Cerebellar cortex (tissue), 1 donor: ENCODE measurements at places on chromosomes 5 and 9.

GRCh38 chr9:132645711-132646110 lies 24.1 kb downstream of the DDX31 start:
- no peak for DNase-seq

DNA sequence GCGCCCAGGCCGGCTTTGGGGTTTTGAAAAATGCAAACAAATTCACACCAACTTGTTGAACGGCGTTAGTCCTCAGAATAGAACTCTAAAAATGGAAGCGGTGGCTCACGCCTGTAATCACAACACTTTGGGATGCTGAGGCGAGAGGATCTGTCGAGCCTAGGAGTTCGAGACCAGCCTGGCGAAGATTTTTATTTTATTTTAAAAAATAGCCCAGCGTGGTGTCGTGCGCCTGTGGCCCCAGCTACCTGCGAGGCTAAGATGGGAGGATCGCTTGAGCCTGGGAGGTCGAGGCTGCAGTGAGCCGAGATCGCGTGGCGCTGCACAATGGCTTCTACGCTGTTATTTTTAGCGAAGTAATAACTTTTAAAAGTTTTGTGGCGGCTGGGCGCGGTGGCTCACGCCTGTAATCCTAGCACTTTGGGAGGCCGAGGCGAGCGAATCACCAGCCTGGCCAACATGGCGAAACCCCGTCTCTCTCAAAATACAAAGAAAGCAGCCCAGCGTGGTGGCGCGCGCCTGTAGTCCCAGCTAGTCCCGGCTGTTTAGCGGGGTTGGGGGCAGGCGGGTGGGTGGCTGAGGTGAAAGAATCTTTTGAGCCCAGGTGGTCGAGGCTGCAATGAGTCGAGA lies 694 bp upstream of the PLIN2 start:
- no peak for DNase-seq

DNA sequence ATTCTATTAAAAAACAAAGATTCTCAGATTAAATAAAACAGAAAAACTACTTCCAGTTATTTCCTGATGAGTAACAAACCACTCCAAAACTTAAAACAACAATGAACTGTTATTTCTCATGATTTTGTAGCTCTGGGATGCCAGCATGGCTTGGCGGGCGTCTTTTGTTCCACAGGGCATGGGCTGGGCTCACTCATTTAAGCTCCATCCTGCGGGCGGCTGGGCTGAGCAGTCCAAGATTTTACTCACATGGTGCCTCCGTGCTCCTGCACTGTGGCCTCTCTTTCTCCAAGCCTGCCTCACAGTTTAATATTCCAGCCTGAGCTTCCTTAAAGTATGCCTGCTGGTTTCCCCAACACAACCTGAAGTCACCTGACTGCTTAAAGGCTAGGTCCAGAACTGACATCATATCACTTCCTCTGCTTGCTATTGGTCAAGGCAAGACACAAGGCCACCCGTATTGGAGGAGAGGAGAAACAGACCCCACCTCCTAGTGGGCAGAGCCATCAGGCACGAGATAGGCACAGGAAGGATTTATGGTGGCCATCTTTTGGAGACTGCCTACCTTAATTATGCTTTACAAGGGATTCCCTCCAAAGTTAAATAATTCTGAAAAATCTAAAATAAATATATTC lies 41.6 kb upstream of the ZBTB43 start:
- no peak for DNase-seq

- DNase-seq = no peak
Observed at GRCh38 chr5:153672347-153673090, 182.0 kb downstream of the GRIA1 start.

GRCh38 chr5:57692582-57693487 lies 210.2 kb upstream of the ACTBL2 start:
- no peak for DNase-seq

DNA sequence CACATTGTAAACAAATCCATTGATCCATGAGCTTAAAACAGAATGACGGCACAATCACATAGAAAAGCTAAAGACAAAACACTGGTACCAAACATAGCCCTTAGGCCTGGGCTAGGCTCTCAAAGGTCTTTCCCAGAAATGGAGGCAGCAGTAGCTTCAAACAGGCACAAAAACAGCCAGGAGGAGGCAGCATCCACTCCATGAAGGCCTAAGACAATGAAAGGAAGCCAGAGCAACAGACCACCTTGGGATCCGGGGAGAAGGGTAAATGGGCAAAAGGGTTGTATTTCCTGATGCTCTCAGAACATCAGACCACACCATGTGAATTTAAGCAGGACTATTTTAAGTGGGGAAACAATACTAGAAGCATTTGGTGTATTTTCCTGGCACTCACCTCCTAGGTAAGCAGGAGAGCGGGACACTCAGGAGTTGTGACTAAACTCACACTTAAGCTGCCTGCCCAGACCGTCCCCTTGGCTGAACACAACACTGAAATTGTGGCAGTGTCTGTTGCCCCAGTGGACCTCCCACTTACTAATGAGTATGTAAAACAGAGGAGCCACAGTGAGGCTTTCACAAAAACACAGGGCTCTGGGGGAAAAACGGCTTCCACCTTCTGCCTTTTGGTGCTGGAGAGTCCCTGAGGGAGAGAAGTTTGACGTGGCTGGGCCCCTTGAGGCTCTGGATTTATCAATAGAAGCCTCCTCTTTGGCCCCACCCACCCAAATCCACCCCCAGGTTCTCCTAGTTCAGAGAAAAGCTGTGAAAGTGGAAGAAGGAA lies 11.9 kb downstream of the GNPDA1 start:
- DNase-seq = peak; percentile 57

DNA sequence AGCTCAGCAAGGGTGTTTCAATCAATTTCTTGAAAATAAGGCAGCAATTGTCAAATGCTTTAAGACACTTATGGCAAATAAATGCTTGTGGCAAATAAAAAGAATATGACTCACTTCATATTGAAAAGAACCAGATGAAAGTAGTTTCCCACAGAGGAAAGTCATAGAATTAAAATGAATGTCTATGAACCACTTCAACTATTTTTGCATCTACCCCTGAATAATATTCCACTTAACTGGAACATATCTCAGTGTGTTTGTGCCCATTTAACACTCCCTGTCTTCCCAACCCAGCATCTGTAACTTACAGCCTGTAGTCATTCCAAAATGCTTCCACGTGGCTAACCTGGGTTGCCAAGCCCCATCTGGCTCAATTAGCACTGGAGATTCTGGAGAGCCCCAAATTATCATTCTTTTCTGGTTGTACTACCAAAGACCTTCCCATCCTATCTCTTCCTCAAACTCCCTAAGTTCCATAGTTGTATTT lies 84.7 kb downstream of the FEM1C start:
- DNase-seq = no peak

- peak; percentile 59 for DNase-seq
Observed at GRCh38 chr9:82038897-82039296, 50.3 kb downstream of the SPATA31D1 start.

DNA sequence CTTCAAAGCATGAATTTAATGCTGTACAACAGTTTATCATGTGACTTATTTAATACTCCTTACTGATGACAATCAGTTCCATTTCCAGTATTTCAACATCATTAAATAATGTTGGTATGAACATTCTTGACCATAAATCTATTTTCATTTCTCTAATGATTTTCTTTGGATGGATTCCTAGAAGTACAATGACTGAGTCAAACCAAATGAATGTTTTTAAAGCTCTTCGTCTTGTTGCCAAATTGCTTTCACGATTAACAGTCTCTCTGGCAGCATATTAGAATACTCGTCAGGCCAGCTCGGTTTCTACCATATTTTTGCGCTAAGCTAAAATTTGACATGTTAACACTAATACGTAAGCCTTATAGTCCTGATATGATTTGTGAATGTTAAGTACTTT lies 197.0 kb downstream of the TRPM3 start:
- peak; percentile 52 for DNase-seq

- no peak for DNase-seq
Observed at GRCh38 chr9:126327714-126328185, 1.1 kb downstream of the MVB12B start.

DNA sequence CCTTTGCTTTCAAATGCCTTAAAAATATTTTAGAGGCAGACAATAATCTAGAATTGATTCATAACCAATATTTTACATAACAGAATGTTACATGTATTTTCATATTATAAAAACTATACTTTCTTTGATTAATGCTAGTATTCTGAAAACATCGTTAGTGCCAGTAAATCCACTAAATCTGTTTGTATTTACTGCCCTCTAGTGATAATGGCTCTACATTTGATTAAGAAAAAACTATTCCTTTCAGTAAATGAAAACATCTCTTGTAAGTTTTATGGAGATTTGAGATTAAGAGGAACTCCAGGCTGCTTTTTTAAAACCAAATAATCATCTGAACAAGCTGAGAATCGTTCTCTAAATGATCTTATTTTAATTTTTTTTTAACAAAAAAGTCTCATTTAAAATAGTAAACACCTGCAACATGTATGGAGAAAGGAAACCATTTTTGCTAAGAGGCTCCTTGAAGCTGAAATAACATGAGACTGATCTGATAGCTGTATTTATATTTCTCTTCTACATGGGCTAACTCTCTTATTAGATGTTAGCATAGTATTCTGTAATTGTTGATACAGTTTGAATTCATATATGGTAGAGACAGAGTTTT lies 424.7 kb downstream of the RAB3C start:
- peak; percentile 60 for DNase-seq

DNA sequence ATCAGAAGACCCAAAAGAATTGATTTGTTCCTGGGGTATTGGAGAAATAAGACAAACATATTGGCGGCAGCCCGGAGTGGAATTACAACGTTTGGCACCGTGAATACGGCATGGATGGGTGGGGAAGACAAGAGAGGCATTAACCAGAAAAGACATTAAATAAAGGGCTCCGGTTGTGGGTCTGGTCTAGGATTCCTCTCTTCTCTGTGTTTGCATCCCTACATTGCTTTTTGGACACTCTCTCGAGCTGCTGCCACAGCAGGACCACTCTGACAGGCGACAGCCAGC lies 138.7 kb upstream of the PALM2AKAP2 start:
- no peak for DNase-seq

- DNase-seq = peak; percentile 87
Observed at GRCh38 chr5:179825655-179826182, 5.0 kb downstream of the SQSTM1 start.
